ENCODE measurements at places on chromosomes 2 and 18. TPM values are rescaled to one million over a fixed set of nuclear protein-coding genes. Genes with fewer than 3 reads are reported as not detected.

The DLX2 gene
- not detected for total RNA-seq

The RELCH gene
- total RNA-seq: 54.5 TPM

The LIPG gene
- total RNA-seq: 44.0 TPM

The LIMS4 gene
- not detected for total RNA-seq

The CFC1 gene
- not detected for total RNA-seq

The ZSWIM2 gene
- not detected for total RNA-seq

The SIX3 gene
- total RNA-seq: not detected

The PIEZO2 gene
- total RNA-seq: 0.91 TPM

The CNGA3 gene
- total RNA-seq: not detected

The TPO gene
- total RNA-seq: not detected

The CGREF1 gene
- total RNA-seq: 9.3 TPM

The NBEAL1 gene
- 37.6 TPM for total RNA-seq

The HOXD9 gene
- total RNA-seq: not detected

The POMC gene
- not detected for total RNA-seq

The SCN7A gene
- total RNA-seq: not detected

The ACTG2 gene
- total RNA-seq: not detected

Measured in Calu3 (cell line).